Melanocyte of skin (primary cell): ENCODE measurements at places on chromosomes 7 and 10. TPM values are rescaled to one million over a fixed set of nuclear protein-coding genes. Genes with fewer than 3 reads are reported as not detected.

MBL2 gene
- total RNA-seq = under 0.01 TPM in 1 of 2 replicates, not detected in the other

NUP42 gene
- 37.3 and 43.0 TPM in 2 replicates for total RNA-seq

PFKFB3 gene
- 23.1 and 27.6 TPM in 2 replicates for total RNA-seq

EPHB4 gene
- 32.7 and 49.0 TPM in 2 replicates for total RNA-seq

OGDH gene
- 80.7 and 103 TPM in 2 replicates for total RNA-seq

OR2A42 gene
- 0.36 TPM in 1 of 2 replicates, not detected in the other for total RNA-seq

IRF5 gene
- total RNA-seq = 1.4 and 3.3 TPM in 2 replicates

HOXA11 gene
- total RNA-seq = under 0.01 TPM in 1 of 2 replicates, not detected in the other

RBM20 gene
- total RNA-seq = 0.31 and 0.33 TPM in 2 replicates

AUTS2 gene
- 9.6 and 10.0 TPM in 2 replicates for total RNA-seq

POU6F2 gene
- not detected in 2 replicates for total RNA-seq

PPP1R3A gene
- total RNA-seq = not detected in 2 replicates

INPP5A gene
- total RNA-seq = 26.8 and 28.0 TPM in 2 replicates

MALRD1 gene
- total RNA-seq = not detected in 2 replicates

TMEM139 gene
- total RNA-seq = 0.46 TPM in 1 of 2 replicates, not detected in the other
